Adrenal gland (tissue), 19 donors: ENCODE measurements at places on chromosomes 6 and 20. TPM values are rescaled to one million over a fixed set of nuclear protein-coding genes. Genes with fewer than 3 reads are reported as not detected.

GRCh38 chr6:26457264-26457805 is 420 bp upstream of the BTN2A1 start:
- DNase-seq, result no peak
- H3K4me3 ChIP-seq, result no peak overlapping the region
- H3K4me1 ChIP-seq, result peaks cover 46% of the 10 kb centered on the region
- H3K36me3 ChIP-seq, result peaks cover 14% of the 10 kb centered on the region
- H3K27me3 ChIP-seq, result no peaks in the 10 kb centered on the region

GRCh38 chr6:35736253-35736894 is 458 bp upstream of the ARMC12 start:
- no peaks in the 10 kb centered on the region for H3K27me3 ChIP-seq
- no peaks in the 10 kb centered on the region for H3K36me3 ChIP-seq
- H3K27ac ChIP-seq, result no peak overlapping the region
- peaks cover 8% of the 10 kb centered on the region for H3K4me1 ChIP-seq

GRCh38 chr20:2398449-2398848 is 17.7 kb downstream of the TGM6 start:
- no peaks in the 10 kb centered on the region for H3K27me3 ChIP-seq
- H3K36me3 ChIP-seq, result no peaks in the 10 kb centered on the region
- no peak overlapping the region for H3K4me3 ChIP-seq
- DNase-seq, result no peak
- no peaks in the 10 kb centered on the region for H3K4me1 ChIP-seq

The SRSF12 gene
- 1.7 TPM for total RNA-seq

- no peak for DNase-seq
- peaks cover 20% of the 10 kb centered on the region for H3K4me1 ChIP-seq
- no peaks in the 10 kb centered on the region for H3K27me3 ChIP-seq
- no peaks in the 10 kb centered on the region for H3K36me3 ChIP-seq
- H3K27ac ChIP-seq, result no peak overlapping the region
These were observed 86.0 kb downstream of the CARMIL1 start for GRCh38 chr6:25365154-25365553.

- no peak for DNase-seq
- no peak overlapping the region for H3K27ac ChIP-seq
- no peaks in the 10 kb centered on the region for H3K27me3 ChIP-seq
- H3K36me3 ChIP-seq, result no peaks in the 10 kb centered on the region
- H3K4me3 ChIP-seq, result no peak overlapping the region
These were observed 2.6 kb upstream of the ANKRD6 start for GRCh38 chr6:89430201-89430962.

The CCN2 gene
- 6.9 TPM for total RNA-seq

The EIF2S2 gene
- 54.9 TPM for total RNA-seq

- no peaks in the 10 kb centered on the region for H3K36me3 ChIP-seq
- no peak for DNase-seq
- H3K27me3 ChIP-seq, result no peaks in the 10 kb centered on the region
- no peak overlapping the region for H3K27ac ChIP-seq
- H3K4me1 ChIP-seq, result no peaks in the 10 kb centered on the region
These were observed 122.5 kb downstream of the RNGTT start for GRCh38 chr6:88840796-88841539.

- H3K4me3 ChIP-seq, result no peak overlapping the region
- H3K36me3 ChIP-seq, result no peaks in the 10 kb centered on the region
- no peak overlapping the region for H3K27ac ChIP-seq
These were observed 192.7 kb downstream of the UTRN start for GRCh38 chr6:144477856-144478255.

- H3K27me3 ChIP-seq, result no peaks in the 10 kb centered on the region
- no peak overlapping the region for H3K27ac ChIP-seq
- no peaks in the 10 kb centered on the region for H3K36me3 ChIP-seq
- H3K4me3 ChIP-seq, result no peak overlapping the region
- DNase-seq, result no peak
These were observed 143.3 kb downstream of the NFATC2 start for GRCh38 chr20:51399006-51399890.

GRCh38 chr20:10231290-10231689 is 12.7 kb downstream of the SNAP25 start:
- no peak overlapping the region for H3K4me3 ChIP-seq
- peaks cover 4% of the 10 kb centered on the region for H3K27me3 ChIP-seq
- no peak overlapping the region for H3K27ac ChIP-seq
- no peaks in the 10 kb centered on the region for H3K4me1 ChIP-seq
- no peaks in the 10 kb centered on the region for H3K36me3 ChIP-seq

- no peak overlapping the region for H3K27ac ChIP-seq
- no peaks in the 10 kb centered on the region for H3K36me3 ChIP-seq
- H3K4me1 ChIP-seq, result peaks cover 20% of the 10 kb centered on the region
- no peaks in the 10 kb centered on the region for H3K27me3 ChIP-seq
These were observed 13.3 kb upstream of the KCNK15 start for GRCh38 chr20:44732327-44732726.

The TREM2 gene
- 0.67 TPM for total RNA-seq

GRCh38 chr6:37006793-37007339 is 1.4 kb downstream of the FGD2 start:
- no peak overlapping the region for H3K27ac ChIP-seq
- no peaks in the 10 kb centered on the region for H3K27me3 ChIP-seq
- H3K4me1 ChIP-seq, result no peaks in the 10 kb centered on the region
- no peak overlapping the region for H3K4me3 ChIP-seq
- no peak for DNase-seq
- no peaks in the 10 kb centered on the region for H3K36me3 ChIP-seq

The PLAGL2 gene
- 4.3 TPM for total RNA-seq

GRCh38 chr20:15710636-15711035 is 862.6 kb downstream of the KIF16B start:
- no peak for DNase-seq
- no peak overlapping the region for H3K27ac ChIP-seq
- no peaks in the 10 kb centered on the region for H3K4me1 ChIP-seq
- H3K27me3 ChIP-seq, result no peaks in the 10 kb centered on the region

- DNase-seq, result no peak
- H3K4me3 ChIP-seq, result no peak overlapping the region
- H3K4me1 ChIP-seq, result no peaks in the 10 kb centered on the region
These were observed 41.2 kb downstream of the OPN5 start for GRCh38 chr6:47822856-47823554.

The PGC gene
- not detected for total RNA-seq
